ENCODE measurements at places on chromosomes 4 and X.

- no peak for DNase-seq
Observed at GRCh38 chr4:101989551-101989950, 199.0 kb downstream of the BANK1 start.

DNA sequence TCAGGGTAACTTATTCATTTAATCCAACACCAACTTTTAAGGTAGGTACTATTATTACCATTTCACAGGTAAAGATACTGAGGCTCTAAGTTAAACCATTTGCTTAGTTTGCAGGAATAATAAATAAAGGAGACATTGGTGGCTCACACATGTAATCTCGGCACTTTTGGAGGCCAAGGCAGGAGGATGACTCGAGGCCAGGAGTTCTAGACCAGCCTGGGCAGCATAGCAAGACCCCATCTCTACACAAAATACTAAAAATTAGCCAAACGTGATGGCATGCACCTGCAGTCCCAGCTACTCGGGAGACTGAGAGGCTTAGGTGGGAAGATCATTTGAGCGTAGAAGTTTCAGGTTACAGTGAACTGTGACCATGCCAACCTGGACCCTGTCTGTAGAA is 37.7 kb downstream of the SULT1E1 start:
- DNase-seq = no peak

DNA sequence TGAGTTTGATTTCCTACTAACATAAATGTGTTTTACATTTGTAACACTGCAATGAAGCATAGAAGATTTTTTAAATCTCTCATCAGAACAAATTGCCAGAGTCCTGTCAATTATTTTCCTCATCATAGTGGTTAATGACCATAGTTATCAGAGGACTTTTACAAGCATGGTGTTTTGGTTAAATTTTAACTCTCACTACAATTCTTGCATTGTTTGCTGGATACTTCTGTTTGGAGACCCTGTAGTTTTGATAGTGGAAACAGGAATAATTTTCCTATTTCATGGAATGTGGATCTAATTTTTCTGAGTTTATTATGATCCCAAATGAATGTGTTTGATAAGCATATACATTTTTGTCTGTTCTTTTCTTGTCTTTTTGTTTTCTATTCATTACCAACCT is 16.8 kb downstream of the NIPAL1 start:
- no peak for DNase-seq

GRCh38 chr4:151315212-151315886 is 10.1 kb downstream of the SH3D19 start:
- no peak for DNase-seq

All from activated CD8-positive, alpha-beta memory T cell treated with anti-CD3 and anti-CD28 coated beads for 4 hours (primary cell).